Glutamatergic neuron (in vitro differentiated cells): ENCODE measurements at places on chromosomes 7 and 10. TPM values are rescaled to one million over a fixed set of nuclear protein-coding genes. Genes with fewer than 3 reads are reported as not detected.
A peak's percentile ranks its signal among the peaks of the same experiment; 100 is the strongest.

ZNF503 gene
- 5.6 TPM for total RNA-seq

KLF14 gene
- total RNA-seq: not detected

GPRIN2 gene
- total RNA-seq: 3.0 TPM

SPDYE2 gene
- total RNA-seq: not detected

SORCS3 gene
- 2.0 TPM for total RNA-seq

DNA sequence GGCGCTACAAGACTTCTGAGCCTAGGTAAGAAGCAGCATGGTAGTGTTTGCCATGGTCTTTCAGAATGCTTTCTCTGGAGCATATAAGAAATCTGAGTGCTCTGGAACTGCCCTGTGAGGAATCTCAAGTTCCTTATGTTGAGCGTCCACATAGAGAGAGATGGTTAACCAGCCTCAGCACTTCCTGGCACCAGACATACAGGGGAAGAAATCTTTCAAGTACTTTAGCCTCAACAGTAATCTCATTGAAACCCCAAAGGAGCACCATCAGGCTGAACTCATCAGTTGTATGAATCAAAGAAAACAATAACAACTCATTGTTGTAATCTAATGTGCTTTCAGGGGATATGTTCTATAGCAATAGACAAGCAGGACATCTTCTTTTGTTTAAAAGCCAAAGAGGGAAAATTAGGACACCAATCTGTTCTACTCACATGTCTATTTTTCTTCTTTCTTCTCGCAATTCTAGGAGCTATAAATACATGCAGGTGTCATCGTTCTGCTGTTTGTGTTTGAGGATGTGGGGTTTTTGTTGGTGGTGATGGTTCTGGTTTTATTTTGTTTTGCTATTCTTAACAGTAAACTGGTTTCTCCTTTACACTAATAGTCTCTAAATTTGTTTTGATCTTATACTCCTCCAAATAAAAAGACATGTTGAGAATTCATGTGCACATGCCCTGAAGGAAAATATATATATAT is 1145.0 kb upstream of the LRRN3 start:
- no peaks in the 10 kb centered on the region for H3K27me3 ChIP-seq
- H3K4me1 ChIP-seq: no peaks in the 10 kb centered on the region
- no peaks in the 10 kb centered on the region for H3K36me3 ChIP-seq
- no peak for DNase-seq
- H3K4me3 ChIP-seq: no peak overlapping the region
- no peak overlapping the region for H3K27ac ChIP-seq

DNA sequence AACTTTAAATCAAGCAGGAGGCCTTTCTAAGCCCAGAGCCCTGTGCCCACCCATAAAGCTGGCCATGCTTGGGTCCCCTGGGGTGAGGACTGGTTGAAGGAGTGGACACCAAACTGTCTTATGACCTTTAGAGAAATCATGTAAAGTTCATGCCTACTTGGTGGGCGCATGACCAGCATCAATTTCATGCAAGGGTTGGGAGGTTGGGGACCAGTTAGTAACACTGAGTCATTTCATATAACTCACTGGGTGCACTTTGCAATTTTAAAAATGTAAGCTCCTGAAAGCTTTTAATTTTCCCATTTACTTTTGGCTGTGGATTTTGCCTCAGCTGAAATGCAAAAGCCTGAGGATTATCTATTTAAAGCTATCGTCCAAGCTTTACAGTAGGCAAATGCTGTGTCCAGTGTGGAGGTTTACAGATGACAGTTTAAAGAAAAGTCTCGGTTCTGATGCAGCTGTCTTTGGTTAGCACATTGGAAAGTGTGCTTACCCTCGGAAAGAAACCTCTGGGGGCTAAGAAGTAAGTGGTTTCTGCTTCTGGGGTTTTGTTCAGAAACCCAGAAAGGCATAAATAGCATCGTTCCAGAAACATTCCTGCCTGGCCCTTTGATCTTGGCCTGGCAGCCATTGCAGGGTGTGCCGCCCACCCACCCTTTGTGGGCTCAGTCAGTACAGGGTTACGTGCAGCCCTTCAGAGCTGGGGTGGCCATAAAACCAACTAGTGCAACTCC is 48.8 kb upstream of the CHST15 start:
- no peak for DNase-seq
- no peak overlapping the region for H3K4me3 ChIP-seq
- no peaks in the 10 kb centered on the region for H3K27me3 ChIP-seq
- H3K27ac ChIP-seq: no peak overlapping the region
- no peaks in the 10 kb centered on the region for H3K36me3 ChIP-seq

DNA sequence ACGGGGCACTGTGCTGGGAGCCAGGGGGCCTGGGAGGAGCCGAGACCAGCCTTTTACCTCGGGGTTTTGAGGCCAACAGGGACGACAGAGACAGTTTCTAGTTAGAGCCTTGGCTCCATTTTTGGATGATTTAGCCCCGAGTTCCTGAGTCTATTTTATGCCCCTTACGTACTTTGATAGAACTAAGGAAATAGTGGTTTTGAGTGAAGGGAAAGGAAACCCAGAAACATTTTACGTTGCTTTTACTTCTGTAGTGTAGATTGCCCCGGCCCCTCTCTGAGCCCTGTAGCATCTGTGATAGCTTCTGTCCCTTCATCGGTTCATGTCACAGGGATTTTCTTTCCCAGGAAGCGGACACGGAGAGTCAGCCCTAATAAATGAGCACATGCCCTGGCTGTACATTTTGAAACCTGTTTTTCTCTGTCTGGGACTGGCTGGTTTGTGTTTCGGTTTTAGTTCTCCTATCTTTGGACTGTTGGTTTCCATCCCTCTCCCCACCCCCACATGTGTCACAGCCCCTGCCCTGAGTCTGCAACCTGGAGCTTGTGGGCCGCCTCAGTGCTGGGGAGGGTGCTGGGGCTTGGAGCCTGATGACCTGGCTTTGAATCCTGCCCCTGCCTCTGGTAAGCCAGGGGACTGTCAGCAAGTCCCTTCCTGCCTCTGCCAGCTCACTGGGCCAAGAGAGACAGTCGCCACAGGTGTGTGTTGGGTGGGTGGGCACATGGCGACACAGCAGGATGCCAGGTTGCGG is 6.9 kb upstream of the ORAI2 start:
- peak overlapping the region; percentile 97 for H3K27ac ChIP-seq
- no peak for DNase-seq
- peaks cover 15% of the 10 kb centered on the region for H3K27me3 ChIP-seq
- H3K36me3 ChIP-seq: no peaks in the 10 kb centered on the region
- H3K4me3 ChIP-seq: peak overlapping the region; percentile 78
- peaks cover 29% of the 10 kb centered on the region for H3K4me1 ChIP-seq
